ENCODE measurements at places on chromosomes 6 and 20. TPM values are rescaled to one million over a fixed set of nuclear protein-coding genes. Genes with fewer than 3 reads are reported as not detected.

GRCh38 chr6:111032484-111033140 lies 50.8 kb downstream of the RPF2 start:
- DNase-seq: no peak
- no peaks in the 10 kb centered on the region for H3K27me3 ChIP-seq
- no peak overlapping the region for H3K4me3 ChIP-seq
- H3K4me1 ChIP-seq: peaks cover 8% of the 10 kb centered on the region
- peak overlapping the region; percentile 2 for H3K27ac ChIP-seq
- H3K36me3 ChIP-seq: no peaks in the 10 kb centered on the region

- H3K36me3 ChIP-seq: no peaks in the 10 kb centered on the region
- no peak for DNase-seq
- H3K4me3 ChIP-seq: peak within 1 kb of the TSS; percentile 85
Measured at GRCh38 chr20:33490023-33490933, at the start of gene CBFA2T2. Gene CBFA2T2 (plus strand): TSS chr20:33490096. CDS start chr20:33490268, 172 bp downstream.

- H3K27ac ChIP-seq: no peak overlapping the region
- DNase-seq: no peak
- H3K4me3 ChIP-seq: no peak overlapping the region
- peaks cover 12% of the 10 kb centered on the region for H3K4me1 ChIP-seq
- no peaks in the 10 kb centered on the region for H3K36me3 ChIP-seq
Measured at GRCh38 chr20:50727792-50728485, 3.4 kb upstream of the PARD6B start.

GRCh38 chr6:96626759-96627364 lies 63.9 kb downstream of the FHL5 start:
- H3K27ac ChIP-seq: no peak overlapping the region
- DNase-seq: no peak
- no peaks in the 10 kb centered on the region for H3K36me3 ChIP-seq
- H3K27me3 ChIP-seq: peaks cover 27% of the 10 kb centered on the region
- H3K4me1 ChIP-seq: no peaks in the 10 kb centered on the region

The TSBP1 gene
- not detected for total RNA-seq

All from chondrocyte (in vitro differentiated cells).